ENCODE measurements at places on chromosomes 6 and 20. TPM values are rescaled to one million over a fixed set of nuclear protein-coding genes. Genes with fewer than 3 reads are reported as not detected.

The HTR1E gene
- total RNA-seq, result not detected

The ADAM33 gene
- 12.2 TPM for total RNA-seq

The TP53RK gene
- 6.1 TPM for total RNA-seq

The WRNIP1 gene
- 45.1 TPM for total RNA-seq

The BMP6 gene
- 2.7 TPM for total RNA-seq

All from left ventricle myocardium superior (tissue), 1 donor.